ENCODE measurements at places on chromosomes 5 and 9. TPM values are rescaled to one million over a fixed set of nuclear protein-coding genes. Genes with fewer than 3 reads are reported as not detected.

The ARID3C gene
- 0.13 TPM for total RNA-seq

DNA sequence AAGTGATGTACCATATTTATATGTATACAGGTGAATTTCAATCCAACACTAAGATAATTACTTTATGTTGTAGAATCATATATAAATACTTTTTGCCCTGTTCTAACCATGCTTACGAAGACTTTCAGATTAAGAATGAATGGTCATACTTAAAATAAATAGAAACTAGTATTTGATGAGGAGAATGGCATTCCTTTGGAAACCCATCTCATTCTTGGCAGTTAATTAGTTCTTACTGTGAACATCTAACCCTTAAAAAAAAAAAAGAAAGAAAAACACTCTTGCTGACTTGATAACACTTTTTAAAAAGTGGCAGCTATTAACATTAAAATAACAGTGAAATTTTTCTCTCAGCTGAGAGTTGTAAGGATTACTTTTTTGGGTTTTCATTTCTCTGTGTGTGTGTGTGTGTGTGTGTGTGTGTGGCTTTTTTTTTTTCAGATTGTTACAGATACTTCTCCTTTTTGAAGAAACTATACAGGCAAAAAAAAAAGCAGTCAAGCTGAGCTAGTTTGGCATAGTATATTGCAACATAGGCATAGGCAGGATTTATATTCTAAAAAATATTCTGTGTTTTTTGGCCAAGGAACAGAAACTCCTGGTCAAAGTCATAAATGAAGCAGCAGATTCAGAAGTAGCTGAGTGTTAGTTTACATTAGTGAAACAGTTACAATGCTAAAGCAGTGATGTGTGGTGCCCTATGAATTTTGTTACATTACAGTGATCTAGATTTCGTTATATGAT lies 163.5 kb downstream of the CD180 start:
- H3K4me1 ChIP-seq, result no peaks in the 10 kb centered on the region
- no peaks in the 10 kb centered on the region for H3K27me3 ChIP-seq
- H3K4me3 ChIP-seq, result no peak overlapping the region
- H3K36me3 ChIP-seq, result no peaks in the 10 kb centered on the region
- no peak for DNase-seq

DNA sequence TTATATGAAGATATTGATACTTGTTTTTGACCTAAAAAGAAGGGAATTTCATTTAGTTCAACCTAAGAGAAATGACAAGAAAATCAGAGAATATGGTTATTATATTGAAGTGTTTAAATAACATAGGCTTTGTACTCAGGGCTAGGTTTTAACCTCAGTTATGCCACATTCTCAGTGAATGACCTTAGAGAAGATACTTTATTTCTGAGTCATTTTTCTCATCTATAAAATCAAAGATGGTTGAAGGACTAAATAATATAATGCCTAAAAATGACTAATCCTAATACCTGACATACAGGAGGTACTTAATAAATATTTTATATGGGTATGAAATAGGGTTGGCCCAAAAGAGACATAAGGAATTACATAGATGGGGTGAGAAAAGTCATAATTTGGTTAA lies 32.3 kb downstream of the DIMT1 start:
- peaks cover 50% of the 10 kb centered on the region for H3K36me3 ChIP-seq
- H3K4me3 ChIP-seq, result no peak overlapping the region
- DNase-seq, result no peak
- peaks cover 6% of the 10 kb centered on the region for H3K4me1 ChIP-seq
- no peak overlapping the region for H3K27ac ChIP-seq

GRCh38 chr5:160155017-160155750 lies 35.9 kb upstream of the PWWP2A start:
- H3K36me3 ChIP-seq, result no peaks in the 10 kb centered on the region
- no peaks in the 10 kb centered on the region for H3K27me3 ChIP-seq
- H3K4me3 ChIP-seq, result no peak overlapping the region
- DNase-seq, result no peak
- H3K27ac ChIP-seq, result no peak overlapping the region

DNA sequence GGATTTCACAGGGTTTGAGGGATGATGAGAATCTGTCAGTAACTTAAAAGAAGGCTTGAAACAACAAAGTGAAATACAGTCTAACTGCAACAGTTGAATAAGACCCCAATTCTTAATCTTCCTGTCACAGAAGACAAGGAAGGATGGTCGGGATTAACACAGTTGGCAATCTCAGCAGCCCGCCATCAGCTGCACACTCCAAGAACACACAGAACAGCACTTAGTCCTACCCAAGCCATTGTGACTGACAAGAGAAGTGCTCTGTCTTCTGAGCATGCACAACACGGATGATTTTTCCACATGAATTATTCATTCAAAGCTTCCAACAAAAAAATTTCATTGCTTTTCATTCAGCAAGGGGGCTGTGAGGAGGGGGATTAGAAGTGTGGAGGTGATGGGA lies 576.1 kb downstream of the TLE4 start:
- no peaks in the 10 kb centered on the region for H3K4me1 ChIP-seq
- no peak for DNase-seq
- no peak overlapping the region for H3K4me3 ChIP-seq
- H3K27me3 ChIP-seq, result no peaks in the 10 kb centered on the region
- H3K27ac ChIP-seq, result no peak overlapping the region
- no peaks in the 10 kb centered on the region for H3K36me3 ChIP-seq

GRCh38 chr5:78271766-78272165 lies 22.7 kb downstream of the AP3B1 start:
- no peak overlapping the region for H3K27ac ChIP-seq
- no peaks in the 10 kb centered on the region for H3K36me3 ChIP-seq
- DNase-seq, result no peak
- 0 out of 2 replicates have a peak, but pooled peaks cover 3% of the 10 kb centered on the region for H3K4me1 ChIP-seq

DNA sequence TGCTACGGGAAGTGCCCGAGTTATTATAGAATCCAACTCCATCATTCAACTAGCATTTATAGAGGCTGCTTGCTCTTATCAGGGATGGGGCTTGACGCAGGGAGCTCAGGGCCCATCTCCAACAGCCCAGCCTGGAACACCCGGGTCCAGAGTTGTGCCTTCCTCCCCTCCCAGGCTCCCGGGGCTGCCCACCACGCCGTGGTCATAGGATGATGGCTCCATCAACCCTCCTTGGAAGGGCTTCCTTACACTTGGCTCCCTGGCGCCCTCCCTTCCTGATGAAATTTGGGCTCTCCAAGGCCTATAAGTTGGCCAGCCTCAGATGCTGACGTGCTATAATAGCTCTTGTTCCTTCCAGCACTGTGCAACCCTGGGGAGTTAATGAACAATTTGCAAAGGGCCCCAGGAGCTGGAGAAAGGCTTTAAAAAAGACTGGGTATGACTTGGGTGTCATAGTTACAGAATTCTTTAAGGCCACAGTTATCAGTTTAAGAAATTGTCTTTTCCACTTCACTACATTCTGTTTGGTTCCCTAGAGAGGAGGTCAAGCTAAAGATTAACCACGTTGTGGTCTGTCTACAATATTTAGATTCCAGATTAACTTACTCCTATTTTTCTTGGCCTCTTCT lies 42.5 kb upstream of the GADD45G start:
- H3K4me1 ChIP-seq, result no peaks in the 10 kb centered on the region
- DNase-seq, result no peak
- H3K27ac ChIP-seq, result no peak overlapping the region
- H3K36me3 ChIP-seq, result no peaks in the 10 kb centered on the region

GRCh38 chr9:8261737-8262136 lies 462.2 kb upstream of the DMAC1 start:
- no peak overlapping the region for H3K27ac ChIP-seq
- H3K36me3 ChIP-seq, result no peaks in the 10 kb centered on the region
- H3K4me3 ChIP-seq, result no peak overlapping the region
- no peak for DNase-seq
- H3K27me3 ChIP-seq, result no peaks in the 10 kb centered on the region

- no peak for DNase-seq
- H3K27ac ChIP-seq, result no peak overlapping the region
- no peaks in the 10 kb centered on the region for H3K27me3 ChIP-seq
- no peak overlapping the region for H3K4me3 ChIP-seq
Measured at GRCh38 chr5:126499853-126500342, 76.7 kb downstream of the GRAMD2B start.

The ICE1 gene
- total RNA-seq, result 27.0 TPM

DNA sequence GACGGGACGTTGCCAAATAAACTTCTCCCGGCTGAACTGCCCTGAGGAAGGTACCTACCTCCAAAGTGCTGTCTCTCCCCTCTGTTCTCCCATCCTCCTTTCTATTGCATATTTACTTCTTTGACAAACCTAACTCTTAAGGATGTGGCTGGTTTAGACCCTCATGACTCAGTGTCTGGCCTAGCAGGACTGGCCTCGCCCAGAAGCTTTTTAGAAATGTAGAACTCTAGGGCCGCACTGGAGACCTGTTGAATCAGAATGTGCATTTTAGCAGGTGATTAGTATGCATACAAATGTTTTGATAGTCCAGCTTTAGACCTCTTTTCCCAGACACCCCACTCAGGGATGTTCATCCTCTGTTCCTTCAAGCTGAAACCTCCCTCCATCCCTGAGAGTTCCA lies 335.9 kb downstream of the PIK3R1 start:
- H3K27me3 ChIP-seq, result no peaks in the 10 kb centered on the region
- peaks cover 33% of the 10 kb centered on the region for H3K4me1 ChIP-seq
- H3K27ac ChIP-seq, result no peak overlapping the region
- DNase-seq, result no peak
- no peak overlapping the region for H3K4me3 ChIP-seq
- no peaks in the 10 kb centered on the region for H3K36me3 ChIP-seq

DNA sequence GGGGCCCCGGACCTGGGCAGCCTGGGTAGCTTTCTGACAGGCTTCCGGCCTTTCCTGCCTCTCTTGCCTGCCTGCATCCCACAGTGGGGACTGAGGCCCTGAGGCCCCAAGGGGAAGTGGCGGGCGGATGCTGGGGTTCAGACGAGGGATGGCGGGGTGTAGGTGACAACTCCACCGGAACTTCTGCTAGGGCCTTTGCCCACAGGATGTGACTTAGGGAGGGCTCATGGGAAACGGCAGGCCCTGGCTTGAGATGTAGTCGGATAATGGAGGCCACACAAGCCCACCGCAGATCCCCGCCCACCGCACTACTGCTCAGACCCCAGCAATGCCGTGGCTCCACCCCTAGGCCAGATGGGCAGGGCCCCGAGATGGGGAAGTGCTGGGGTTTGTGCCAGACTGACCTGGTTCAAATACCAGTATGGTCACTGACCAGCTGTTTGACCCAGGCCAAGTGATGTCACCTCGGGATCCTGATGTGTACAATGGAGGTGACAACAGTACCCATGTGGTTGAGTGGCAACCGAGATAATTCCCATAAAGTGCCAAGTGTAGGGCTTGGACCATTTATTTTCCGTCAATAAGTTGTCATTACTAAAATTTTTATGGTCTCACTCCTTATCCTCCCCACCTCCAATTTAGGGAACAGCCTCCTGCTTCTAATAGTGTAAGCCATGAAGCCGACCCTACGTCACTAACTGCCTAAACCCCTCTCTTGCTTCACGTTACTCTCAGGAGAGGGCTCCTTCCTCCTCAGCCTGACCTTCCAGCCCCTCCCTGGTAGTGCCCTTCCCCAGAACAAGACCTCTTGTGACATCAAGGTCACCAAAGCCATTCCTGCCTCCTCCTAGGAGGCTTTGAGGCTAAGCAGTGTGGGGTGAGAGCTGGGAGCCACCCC lies 2.5 kb upstream of the CDK9 start:
- peak; percentile 53 for DNase-seq
- no peak overlapping the region for H3K4me3 ChIP-seq
- no peak overlapping the region for H3K27ac ChIP-seq
- no peaks in the 10 kb centered on the region for H3K27me3 ChIP-seq

- no peaks in the 10 kb centered on the region for H3K36me3 ChIP-seq
- no peaks in the 10 kb centered on the region for H3K27me3 ChIP-seq
- no peaks in the 10 kb centered on the region for H3K4me1 ChIP-seq
Measured at GRCh38 chr5:89983216-89983615, 426.3 kb downstream of the CETN3 start.

- H3K27ac ChIP-seq, result no peak overlapping the region
- no peaks in the 10 kb centered on the region for H3K36me3 ChIP-seq
- H3K27me3 ChIP-seq, result no peaks in the 10 kb centered on the region
- H3K4me3 ChIP-seq, result no peak overlapping the region
Measured at GRCh38 chr9:87909310-87910041, 8.3 kb upstream of the SPATA31C1 start.

GRCh38 chr9:128249908-128250838 lies 25.6 kb downstream of the GOLGA2 start:
- H3K4me1 ChIP-seq, result peaks cover 28% of the 10 kb centered on the region
- no peak overlapping the region for H3K4me3 ChIP-seq
- DNase-seq, result peak; percentile 44
- H3K27ac ChIP-seq, result no peak overlapping the region
- no peaks in the 10 kb centered on the region for H3K36me3 ChIP-seq
- H3K27me3 ChIP-seq, result no peaks in the 10 kb centered on the region

- no peaks in the 10 kb centered on the region for H3K36me3 ChIP-seq
- H3K4me3 ChIP-seq, result peak overlapping the region; percentile 92
- no peak overlapping the region for H3K27ac ChIP-seq
- peaks cover 7% of the 10 kb centered on the region for H3K4me1 ChIP-seq
- DNase-seq, result peak; percentile 43
Measured at GRCh38 chr5:139646912-139647505, 1.1 kb upstream of the CXXC5 start.

- peaks cover 3% of the 10 kb centered on the region for H3K4me1 ChIP-seq
- peaks cover 58% of the 10 kb centered on the region for H3K36me3 ChIP-seq
- H3K27ac ChIP-seq, result no peak overlapping the region
- H3K4me3 ChIP-seq, result no peak overlapping the region
Measured at GRCh38 chr9:78301466-78301865, 4.5 kb downstream of the PSAT1 start.

DNA sequence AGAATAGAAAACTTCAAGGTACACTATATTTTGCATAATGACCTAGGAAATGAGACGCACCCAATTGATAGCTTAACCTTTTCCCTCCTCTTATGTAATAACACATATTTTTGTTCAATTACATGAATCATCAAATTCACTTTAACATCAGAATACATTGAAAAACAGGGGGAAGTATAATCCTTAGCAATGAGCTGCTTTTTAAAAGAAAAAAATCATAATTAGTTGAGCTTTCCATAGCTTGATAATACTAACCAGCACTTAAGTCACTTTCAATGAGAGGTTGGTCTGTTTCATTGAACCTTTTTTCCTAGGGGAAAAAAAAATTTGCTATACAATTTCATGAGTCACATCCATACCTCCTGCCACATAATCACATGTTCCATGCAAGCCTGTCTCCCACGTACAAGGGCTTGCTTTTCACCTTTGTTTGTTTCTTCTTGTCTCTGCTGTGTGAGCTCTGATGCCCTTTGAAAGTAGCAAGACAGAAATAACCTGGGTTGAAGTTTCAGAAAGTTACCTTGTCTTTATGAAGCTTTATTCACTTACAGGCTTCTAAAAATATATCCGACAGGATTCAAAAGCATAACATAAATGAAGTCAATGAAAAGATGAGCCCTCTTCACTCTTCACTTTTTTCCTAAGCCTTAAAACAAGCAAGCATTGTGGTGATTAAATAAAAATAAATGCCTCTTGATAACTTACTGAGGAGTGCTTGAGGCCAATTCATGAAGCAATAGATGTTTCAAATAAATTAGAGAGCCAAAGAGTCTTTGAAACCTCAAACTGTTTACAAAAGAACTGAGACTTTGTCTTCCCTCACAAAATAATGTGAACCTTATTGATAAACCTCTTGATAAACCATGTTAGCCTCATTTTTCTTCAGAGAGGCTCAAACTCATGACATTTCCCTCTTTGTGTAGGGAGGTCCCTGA lies 108.5 kb downstream of the FEM1C start:
- H3K27me3 ChIP-seq, result no peaks in the 10 kb centered on the region
- no peaks in the 10 kb centered on the region for H3K4me1 ChIP-seq
- no peaks in the 10 kb centered on the region for H3K36me3 ChIP-seq
- H3K4me3 ChIP-seq, result no peak overlapping the region

All from SJCRH30 (cell line).